ENCODE measurements at places on chromosomes 7 and 10.

GRCh38 chr10:1264001-1264400 lies 207.8 kb downstream of the WDR37 start:
- no peak for DNase-seq

DNA sequence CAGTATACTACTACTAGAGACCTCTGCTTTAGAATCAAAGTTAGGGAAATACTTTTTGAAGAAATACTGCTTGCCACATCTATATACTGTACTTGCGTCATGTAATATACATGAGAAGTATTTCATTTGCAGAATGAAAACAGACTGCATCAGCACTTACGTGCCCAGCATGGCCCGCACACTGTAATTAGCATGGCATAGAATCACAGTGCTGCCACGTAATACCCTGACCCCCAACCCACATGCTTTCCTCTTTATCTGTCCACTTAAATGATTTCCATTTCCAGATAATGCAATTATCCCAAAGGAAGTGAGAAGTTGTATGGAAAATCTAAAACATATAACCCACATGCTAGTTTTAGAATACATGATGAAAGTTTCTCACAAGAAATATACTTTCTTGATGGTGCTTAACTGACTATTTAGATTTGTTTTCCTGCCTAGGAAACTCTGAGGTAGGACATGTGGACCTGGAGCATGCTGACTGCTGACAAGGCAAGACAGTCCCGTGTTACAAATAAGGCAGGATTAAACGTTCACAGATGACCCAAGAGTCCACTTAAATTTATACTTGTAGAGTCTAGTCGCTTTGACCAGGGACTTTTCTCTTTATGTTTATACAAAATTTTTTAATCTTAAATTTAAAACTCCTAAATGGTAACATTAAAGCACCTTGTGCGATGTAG lies 12.6 kb downstream of the USP6NL start:
- no peak for DNase-seq

DNA sequence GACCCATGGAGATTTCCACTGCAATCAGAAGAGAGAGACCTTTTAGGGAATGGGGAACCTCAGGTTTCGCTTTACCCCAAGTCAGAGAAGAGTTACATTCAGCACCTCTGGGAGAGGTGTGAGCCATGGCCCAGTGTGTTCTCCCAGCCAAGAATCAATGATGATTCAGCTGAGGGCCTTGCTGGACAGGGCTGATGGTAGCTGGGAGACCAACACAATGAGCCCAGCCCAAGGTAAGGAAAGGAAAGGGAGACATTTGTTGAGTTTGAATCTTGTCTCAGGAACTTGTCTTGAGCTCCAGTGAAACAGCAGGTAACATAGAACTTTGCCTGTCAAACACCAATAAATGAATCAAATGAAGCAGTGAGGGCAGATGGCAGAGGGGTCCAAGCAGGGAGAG lies 14.0 kb upstream of the PPIA start:
- DNase-seq: no peak

DNA sequence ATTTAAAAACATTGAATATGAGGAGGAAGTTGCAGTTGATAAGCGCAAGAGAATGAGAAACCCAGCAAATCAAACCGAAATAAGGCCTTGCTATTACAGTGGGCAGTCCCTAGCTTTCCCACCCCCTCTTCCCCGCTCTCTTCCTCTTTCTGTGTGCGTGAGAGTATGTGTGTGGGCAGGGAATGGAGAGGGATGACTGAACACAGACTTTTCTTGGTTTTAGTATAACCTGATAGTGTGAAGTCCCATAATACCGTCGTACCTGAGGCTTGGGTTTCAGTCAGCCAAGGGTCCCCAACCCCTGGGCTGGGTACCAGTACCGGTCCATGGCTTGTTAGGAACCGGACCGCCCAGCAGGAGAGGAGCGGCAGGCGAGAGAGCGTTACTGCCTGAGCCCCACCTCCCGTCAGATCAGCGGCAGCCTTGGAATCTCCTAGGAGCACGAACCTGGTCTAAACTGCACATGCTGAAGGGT lies 255.3 kb downstream of the CELF2 start:
- DNase-seq: no peak

GRCh38 chr10:36349445-36350078 lies 707.5 kb upstream of the FZD8 start:
- DNase-seq: no peak

GRCh38 chr10:24721229-24722106 lies 2.2 kb downstream of the ARHGAP21 start:
- DNase-seq: no peak

GRCh38 chr7:81769891-81770727 lies at the start of gene HGF:
Gene HGF (minus strand): TSS chr7:81770047. CDS start chr7:81769971, 76 bp downstream.
- no peak for DNase-seq

GRCh38 chr7:40341836-40342235 lies 207.0 kb downstream of the SUGCT start:
- DNase-seq: no peak
